NCI-H2107 (cell line): ENCODE measurements at places on chromosomes 1 and 21.

DNA sequence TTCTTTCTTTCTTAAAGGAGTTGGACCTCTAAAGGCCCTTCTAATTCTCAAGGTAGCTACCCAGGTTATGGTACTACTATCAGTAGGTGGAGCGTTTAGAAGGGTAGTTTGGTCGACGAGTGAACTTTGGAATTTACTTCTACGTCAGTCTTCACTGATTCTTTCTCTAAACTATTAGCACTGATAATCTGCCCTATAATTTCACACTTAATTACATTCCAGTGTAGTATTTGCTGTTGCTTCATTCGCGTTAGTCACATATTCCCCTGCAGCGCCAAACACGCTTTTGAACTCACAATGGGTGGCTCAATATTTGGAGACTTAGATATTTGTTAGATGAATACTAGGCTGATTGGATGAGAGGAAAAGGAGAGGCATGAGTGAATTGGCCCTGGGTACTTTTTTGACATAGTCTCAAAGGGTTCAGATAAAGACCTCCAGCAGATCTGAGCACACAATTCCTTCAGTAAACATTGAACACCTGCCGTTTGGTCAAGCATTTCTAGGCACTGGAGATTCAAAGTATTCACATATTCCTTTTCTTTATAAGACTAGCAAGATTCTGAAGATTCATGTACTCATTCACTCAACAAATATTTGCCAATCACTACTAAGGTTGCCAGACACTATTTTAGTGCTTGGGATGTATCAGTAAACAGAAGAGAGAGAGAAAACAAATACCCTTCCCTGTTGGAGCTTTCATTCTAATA is 929 bp upstream of the FOXJ3 start:
- no peak for DNase-seq

DNA sequence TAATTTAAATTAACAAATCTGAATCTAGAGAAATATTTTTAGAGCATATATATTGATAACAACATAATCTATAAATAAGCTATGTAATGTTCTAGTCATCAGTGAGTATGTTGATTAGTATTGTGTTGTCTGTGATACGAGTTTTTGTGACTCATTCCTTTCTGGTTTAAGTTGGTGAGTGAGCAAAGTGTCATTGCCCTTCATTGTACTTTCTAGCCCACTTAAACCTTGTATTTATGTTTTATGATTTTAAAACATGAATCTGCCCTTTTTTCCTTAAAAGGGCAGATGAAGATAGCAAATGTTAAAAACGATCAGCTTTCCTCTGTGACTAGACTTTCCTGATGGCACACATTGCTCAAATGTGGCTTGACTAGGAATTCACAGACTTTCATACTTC is 38.5 kb downstream of the MACO1 start:
- no peak for DNase-seq

GRCh38 chr1:176864211-176864610 is 300.3 kb downstream of the ASTN1 start:
- no peak for DNase-seq

GRCh38 chr1:222973561-222973960 is 158.7 kb downstream of the DISP1 start:
- DNase-seq = no peak

GRCh38 chr1:220335668-220336067 is 63.4 kb upstream of the RAB3GAP2 start:
- no peak for DNase-seq

DNA sequence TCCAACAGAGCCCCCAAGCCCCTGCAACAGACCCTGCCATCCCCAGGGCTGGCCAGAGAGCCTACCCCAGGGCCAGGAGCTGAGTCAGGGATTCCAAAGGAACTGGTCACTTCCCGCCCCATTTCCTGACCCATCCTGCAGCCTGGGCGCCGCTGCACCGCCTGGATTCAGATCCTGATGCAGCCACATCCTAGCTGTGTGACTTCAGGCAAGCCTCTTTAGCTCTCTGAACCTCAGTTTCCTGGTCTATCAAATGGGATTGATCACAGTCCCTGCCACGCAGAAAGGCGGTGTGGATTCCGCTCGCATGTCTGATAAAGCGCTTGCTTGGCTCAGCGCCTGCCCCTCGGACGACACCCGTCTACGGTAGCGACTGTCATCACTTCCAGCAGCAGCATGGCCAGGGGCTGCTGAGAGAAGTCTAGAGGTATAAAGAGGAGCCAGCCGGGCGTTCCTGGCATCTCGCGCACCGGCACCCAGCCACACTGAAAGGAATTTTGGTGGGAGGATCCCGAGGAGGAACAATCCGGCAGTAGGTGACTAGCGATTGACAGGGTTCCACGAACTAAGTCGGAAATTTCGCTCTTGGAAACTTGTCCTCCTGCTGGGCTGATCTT is 10.1 kb downstream of the EPHA2 start:
- DNase-seq = no peak

DNA sequence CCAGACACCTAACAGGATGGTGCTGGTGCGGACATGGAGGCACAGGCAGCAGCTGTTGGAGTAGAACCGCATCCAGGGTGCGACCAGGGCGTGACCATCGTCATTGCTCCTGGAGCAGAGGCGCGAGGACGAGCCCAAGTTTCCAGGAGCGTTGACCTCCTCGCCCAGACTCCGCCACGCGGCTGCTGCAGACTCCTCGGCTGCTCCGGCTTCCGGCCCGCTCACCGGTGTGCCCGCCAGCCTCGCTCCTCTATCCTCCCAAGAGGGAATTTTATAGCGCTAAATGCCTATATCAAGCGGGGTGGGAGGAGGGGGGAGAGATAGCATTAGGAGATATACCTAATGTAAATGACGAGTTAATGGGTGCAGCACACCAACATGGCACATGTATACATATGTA is 5.3 kb upstream of the S100A12 start:
- DNase-seq = no peak

DNA sequence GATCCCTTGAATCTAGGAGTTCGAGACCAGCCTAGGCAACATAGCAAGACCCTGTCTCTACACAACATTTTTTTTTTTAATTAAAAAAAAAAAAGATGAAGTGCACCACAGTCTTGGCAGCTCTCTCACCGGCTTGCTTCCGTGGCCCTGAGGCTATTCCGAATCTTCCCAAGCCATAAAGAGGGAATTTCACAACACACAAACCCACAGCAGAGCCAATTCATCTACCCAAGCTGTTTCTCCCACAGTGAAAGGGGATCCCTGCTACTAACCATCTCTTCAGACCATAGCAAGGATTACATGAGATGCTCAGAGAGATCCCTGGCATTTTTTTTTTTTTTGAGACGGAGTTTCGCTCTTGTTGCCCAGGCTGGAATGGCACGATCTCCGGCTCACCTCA is 8.3 kb upstream of the CHD5 start:
- no peak for DNase-seq

DNA sequence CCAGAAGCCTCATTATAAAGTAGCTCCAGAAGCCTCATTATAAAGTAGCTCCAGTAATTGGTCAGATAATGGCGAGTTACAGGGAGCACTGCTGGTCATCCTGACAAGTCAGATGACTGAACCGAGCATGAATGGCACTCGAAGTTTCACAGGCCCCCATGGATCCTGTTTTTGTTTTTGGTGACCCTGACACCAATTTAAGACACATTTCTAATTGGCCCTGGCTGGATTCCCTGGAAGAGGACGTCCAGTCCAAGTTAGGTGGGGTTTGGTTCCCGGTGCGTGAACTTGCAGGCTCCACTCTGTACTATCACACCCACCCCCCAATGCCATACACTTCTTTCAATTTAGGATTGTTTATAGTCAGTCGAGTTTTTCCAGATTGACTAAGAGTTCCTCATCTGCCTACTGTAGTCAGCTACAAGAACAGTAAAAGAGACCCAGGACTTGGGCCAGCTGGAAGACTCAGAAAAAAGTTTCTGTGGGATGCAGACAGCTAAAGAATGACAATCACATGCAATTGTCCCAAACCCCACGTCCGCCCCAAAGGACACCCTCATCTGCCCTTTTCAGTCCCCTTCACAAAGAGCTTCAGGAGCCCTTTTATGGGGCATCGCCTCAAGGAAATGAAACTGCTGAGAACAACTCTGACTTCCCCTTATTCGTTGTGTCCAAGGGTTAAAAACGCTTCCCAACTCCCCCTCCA is 2.7 kb downstream of the DHRS3 start:
- DNase-seq = no peak

DNA sequence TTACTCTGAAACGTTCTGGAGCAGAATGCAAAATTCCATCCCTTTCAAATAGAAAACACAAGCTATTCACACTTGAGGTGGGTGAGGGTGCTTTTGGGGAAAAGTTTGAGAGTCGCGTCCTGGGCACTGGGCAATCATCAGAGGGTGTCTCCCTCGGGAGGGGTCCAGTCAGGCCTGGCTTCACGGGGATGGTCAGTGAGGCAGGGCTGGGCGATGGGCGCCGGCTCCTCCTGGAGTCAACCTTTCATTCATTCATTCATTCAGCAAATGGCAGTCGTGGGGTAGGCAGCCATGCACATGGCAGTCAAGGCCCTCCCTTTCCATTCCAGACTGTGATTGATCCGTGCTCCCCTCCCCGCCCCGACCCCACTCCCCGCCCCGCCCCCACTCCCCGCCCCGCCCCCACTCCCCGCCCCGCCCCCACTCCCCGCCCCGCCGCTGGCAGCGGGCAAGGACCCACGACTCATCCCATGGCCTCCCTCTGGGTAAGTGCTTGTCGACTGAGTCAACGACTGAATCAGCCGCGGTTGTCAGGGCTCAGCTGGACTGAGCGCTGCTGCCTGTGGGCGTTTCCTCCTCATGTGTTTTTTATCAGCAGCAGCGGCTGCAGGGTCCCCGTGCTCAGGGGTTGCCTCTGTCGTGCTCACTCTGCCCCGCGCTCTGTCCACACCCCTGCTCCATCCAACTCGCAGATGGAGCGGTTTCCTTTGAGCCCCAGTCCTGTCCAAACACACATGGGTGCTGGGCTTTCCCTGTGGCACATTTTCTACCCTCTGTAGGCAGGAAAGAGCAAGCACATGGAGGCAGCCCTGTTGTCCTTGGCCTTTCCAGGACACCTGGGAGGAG is 12.5 kb upstream of the SPSB1 start:
- DNase-seq = no peak

- DNase-seq = no peak
Measured at GRCh38 chr1:88658419-88658818, 25.7 kb upstream of the PKN2 start.

- DNase-seq = no peak
Measured at GRCh38 chr1:192811006-192811405, 2.2 kb downstream of the RGS2 start.

DNA sequence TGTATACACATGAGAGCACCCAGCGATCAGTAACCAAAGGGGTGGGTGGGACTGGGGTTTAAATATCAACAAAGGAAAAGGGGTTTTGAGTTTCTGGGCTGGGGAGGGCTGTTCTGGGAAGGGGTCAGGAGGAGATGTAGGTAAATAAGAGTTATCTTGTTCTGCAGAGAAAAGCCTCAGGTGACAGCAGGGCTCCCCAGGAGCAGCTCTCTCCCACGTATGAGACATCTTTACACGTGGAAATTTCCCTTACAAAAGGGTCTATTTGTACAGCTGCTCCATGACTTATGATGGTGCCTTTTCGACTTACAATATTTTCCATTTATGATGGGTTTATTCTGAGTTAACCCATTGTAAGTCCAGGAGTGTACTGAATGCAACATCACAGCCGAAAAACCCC is 16.3 kb upstream of the PADI2 start:
- no peak for DNase-seq

GRCh38 chr1:234864116-234864515 is 254.1 kb upstream of the IRF2BP2 start:
- no peak for DNase-seq

GRCh38 chr1:52532731-52533327 is 20.1 kb downstream of the TUT4 start:
- DNase-seq = no peak

GRCh38 chr1:227891223-227891954 is 56.3 kb downstream of the WNT9A start:
- DNase-seq = no peak

- DNase-seq = no peak
Measured at GRCh38 chr1:165854101-165854845, 26.9 kb downstream of the UCK2 start.

DNA sequence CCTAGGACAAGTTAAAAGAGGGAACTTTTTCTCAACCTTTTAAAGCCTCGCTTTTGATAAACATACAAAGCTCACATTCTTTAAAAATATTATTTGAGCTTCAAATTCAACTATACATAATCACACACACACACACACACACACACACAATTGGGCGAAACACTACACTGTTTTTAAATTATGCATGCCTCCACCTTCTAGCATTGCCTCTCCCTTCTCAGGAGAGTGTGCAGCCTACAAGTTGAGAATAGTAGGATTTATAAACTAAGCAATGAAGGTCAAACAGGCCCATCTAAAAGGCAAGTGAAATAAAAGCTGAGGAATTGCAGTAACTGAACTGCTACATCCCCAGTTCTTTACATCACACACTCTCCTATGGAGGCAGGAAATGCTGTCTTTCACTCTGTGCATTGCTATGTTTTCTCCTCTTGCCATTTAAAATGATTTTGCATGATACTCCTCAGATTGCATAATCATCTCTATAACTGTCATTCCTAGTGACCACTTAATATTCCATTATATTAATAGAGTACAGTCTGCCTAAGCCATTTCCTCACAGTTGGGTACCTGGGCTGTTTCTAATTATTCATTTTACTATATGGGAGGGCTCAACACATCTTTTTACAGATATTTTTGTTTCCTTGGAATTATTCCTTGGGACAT is 92.5 kb upstream of the KCNE2 start:
- DNase-seq = no peak

- no peak for DNase-seq
Measured at GRCh38 chr1:201553496-201554189, 14.7 kb downstream of the NAV1 start.

- no peak for DNase-seq
Measured at GRCh38 chr21:40623528-40623927, 223.4 kb downstream of the DSCAM start.

DNA sequence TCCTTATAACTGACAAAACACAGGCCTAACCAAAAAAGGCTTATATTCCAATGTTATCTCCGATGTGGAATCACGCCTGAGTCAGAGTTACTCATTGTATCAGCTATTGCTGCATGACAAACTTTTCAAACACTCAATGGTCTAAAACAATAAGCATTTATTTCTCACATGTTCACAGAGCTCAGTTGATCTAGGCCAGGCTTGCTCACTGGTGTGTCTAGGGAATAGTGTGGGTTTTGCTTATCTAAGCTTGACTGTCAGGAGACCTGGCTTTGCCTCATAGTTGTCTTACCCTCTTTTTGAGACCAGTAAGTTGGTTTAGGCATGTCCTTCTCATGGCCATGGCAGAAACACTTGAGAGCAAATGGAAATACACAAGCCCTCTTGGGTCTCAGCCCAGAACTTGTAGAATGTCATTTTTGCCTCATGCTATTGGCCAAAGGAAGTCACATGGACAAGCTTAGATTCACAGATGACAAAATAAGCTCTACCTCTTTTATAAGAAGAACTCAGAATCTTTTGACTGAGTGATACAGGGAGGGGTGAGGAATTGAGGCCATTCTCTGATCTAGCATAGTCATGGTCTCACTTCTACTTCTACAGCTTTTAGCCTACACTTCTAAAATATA is 130.8 kb downstream of the HMCN1 start:
- DNase-seq = no peak

- DNase-seq = no peak
Measured at GRCh38 chr1:44501047-44501890, 96.2 kb downstream of the RNF220 start.
